ENCODE measurements at places on chromosomes 13 and 19.

GRCh38 chr13:30861836-30862467 is 44.1 kb upstream of the MEDAG start:
- no peak for DNase-seq

DNA sequence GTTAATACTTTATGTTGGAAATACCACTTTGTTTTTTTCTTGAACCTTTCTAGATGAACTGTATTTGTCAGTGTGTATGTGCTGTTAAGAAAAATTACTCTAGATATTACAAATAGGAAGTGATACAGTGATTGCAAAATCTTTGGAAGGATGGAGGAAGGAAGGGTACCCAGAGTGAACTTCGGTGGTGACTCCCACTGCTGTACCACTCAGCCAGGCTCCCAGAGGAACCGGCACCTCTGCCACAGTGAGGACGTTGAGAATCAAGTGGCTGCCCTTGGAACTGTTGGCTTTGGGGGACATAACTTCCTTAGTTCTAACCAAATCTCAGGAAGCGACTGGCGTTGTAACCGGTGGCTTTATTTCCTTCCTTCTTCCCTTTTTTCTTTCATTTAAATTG is 184.7 kb downstream of the PCCA start:
- no peak for DNase-seq

GRCh38 chr13:50378509-50379044 is 363.3 kb downstream of the KCNRG start:
- no peak for DNase-seq

DNA sequence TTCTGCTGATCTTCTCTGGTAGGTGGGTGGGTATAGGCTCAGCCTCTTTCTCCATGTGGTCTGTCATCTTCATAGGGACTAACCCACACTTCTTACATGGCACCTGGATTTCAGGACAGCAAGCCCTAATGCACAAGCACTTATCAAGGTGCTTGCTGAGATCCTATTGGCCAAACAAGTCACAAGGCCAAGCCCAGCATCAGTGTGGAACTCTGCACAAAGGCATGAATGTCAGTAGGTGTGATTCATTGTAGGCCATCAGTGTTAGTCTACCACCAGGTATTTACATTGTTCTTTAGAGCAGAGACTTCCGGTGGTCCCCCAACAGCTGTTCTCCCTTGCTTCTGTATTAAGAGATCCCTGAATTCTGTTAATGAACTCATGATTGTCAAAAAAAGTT is 8.3 kb upstream of the RB1 start:
- DNase-seq: no peak

GRCh38 chr19:7661744-7662538 is 6.9 kb upstream of the RETN start:
- no peak for DNase-seq

GRCh38 chr13:99983499-99984401 is 2.2 kb downstream of the ZIC2 start:
- DNase-seq: no peak

DNA sequence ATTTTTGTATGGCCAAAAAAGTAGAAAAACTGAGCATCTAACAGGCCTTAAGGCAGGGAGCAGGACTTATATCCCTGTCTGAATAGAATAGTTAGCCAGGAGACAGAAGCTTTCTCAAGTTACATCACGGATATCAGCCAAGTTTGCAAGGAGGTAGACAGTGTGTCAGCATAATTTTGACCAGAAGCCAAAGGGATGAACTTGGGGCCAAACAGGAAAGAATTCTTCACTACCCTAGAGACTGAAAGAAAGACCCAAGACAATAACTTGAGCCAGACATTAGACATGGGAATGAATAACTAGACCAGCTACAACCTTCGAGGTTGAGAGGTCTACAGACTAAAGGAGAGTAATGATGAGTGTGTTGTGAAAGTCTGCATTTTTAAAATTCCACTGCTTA is 48.1 kb upstream of the PCDH9 start:
- DNase-seq: peak; percentile 93

DNA sequence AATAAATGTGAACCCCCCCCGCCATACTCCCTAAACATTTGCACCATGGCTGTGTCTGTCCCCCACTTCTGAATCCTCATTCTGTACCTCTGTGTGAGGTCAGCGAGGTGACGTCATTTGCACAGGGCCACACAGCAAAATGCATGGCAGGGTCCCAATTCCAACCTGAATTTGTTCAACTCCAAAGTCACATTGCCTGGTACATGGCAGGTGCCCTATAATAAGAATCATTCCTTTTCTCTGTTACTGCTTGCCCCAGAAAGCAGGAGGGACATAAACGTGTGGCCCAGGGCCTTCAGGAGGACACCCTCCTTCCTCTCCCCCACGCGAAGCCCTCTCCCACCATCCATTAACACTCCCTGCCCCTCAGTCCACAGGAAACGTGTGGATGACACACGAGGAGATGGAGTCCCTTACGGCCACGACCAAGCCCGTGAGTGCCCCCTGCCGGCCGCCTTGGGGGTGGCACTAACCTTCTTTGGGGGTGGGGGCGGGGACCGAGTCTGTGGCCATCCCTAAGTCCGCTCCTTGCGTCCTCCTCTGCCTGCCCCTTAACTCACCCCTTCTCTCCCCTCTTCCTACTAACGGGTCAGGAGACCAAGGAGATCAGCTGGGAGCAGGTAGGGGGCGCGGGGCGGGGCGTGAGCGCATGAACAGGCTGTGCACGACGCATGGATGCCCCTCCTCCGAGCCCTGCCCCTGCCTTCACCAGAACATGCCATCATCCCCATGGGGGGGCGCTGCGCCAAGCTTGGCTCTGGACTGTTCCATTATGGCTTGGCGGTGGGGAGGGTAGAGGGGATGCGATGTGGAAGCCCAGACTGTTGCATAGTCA is 9.4 kb downstream of the HRC start:
- peak; percentile 82 for DNase-seq

GRCh38 chr13:26601669-26602068 is 44.2 kb downstream of the WASF3 start:
- peak; percentile 82 for DNase-seq

DNA sequence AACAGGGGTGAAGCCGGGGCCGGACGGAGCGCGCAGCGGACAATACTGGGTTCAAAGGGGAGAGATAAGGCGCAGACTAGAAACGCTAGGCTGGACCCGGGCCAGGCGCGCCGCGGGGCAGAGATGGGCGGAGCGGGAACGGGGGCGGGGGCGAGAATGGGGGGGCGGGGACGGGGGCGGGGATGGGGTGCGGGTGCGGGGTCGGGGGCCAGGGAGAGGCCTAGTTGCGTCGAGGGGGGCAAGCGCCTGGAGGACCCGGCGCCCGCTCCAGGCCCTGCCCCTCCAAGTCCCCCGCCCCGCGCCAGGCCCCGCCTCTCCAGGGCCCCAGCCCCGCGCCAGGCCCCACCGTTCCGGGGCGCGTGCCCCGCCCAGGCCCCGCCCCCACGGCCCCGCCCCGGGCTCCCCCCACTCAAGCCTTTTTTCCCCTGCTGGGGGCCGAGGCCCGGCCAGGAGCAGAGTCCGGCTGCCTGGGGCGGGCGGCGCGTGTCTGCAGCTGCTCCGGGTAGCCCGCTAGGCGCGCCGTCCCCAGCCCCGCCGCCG is at the start of gene CERS4:
Gene CERS4, plus strand, starts transcription at position 449 of the 540 bp plus-strand sequence. CDS start 41,707 bp downstream, outside the sequence.
- peak; percentile 50 for DNase-seq

DNA sequence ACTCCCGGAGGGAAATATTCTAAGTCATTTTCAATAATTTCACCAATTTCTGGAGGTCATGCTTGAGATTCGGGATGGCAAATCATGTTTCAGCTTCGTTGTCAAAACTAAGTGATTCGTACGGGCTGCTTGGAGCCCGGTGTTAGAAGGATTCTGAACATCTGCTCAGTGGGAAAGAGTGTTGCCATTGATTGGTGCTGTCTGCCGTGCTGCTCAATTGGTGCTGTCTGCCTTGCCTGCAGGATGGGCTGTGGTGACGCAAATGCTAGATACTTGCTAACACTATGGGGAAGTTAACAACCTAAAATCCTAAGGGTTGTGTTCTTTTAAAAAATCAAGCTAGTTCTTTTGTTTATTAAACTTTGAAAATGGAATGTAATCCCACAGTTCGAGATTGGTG is 17.3 kb upstream of the CACNG8 start:
- no peak for DNase-seq

DNA sequence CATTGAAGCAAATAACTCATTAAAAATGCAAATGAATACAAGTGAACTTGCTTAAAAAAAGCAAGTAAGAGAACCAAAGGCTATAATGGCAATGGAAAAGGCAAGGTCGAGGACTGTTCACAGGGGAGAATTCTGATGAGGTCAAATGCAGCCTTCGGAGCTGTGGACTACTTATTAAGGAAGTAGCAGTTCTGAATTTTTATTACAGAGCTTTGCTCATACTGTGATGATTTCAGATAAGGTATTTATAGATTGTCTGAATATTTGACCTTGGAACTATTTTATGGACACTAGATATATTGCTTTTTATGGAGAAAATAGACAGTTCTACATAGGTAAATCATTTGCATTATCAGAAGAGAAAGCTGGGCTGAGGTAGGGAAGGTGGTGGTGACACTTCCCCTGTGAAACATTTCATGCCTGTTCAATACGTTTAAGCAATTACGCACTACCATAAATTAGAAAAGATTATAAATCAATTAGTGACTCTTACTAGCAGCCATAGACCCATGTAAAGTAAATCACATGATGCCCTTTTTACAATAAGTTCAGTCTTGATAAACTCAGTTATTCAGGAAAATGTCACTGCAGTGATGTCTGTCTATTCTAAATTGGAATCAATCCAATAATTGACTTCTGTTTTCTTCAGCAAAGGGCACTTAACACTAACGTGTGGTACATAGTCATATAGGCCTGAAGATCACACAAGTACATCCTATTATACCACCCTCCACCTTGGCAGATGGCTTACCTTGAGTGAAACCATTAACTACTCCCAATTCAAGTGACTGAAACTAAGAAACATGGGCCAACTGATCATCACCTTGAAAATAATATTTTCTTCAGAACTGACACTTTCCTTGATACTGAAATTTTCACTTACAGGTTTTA is 260.0 kb downstream of the KLF12 start:
- no peak for DNase-seq

- no peak for DNase-seq
Measured at GRCh38 chr19:2636141-2636896, 66.2 kb downstream of the GNG7 start.

DNA sequence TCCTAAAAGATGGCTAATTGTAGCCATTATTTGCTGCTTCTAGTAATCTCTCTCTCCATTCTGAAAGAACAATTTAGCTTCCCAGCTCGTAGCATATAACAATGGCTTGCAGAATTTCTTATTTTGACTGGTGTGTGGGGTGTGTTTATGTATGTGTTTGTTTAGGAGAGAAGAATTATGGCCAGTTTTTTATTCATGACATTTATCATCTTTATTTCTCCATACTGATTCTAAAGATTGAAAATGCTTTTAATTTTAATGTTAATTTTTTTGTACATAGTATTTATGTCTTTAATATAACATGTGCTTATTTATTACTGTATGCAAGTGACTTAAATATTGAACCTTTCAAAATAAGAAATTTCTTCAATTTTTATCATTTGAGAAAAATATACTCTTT is 115.8 kb upstream of the TMTC4 start:
- no peak for DNase-seq

DNA sequence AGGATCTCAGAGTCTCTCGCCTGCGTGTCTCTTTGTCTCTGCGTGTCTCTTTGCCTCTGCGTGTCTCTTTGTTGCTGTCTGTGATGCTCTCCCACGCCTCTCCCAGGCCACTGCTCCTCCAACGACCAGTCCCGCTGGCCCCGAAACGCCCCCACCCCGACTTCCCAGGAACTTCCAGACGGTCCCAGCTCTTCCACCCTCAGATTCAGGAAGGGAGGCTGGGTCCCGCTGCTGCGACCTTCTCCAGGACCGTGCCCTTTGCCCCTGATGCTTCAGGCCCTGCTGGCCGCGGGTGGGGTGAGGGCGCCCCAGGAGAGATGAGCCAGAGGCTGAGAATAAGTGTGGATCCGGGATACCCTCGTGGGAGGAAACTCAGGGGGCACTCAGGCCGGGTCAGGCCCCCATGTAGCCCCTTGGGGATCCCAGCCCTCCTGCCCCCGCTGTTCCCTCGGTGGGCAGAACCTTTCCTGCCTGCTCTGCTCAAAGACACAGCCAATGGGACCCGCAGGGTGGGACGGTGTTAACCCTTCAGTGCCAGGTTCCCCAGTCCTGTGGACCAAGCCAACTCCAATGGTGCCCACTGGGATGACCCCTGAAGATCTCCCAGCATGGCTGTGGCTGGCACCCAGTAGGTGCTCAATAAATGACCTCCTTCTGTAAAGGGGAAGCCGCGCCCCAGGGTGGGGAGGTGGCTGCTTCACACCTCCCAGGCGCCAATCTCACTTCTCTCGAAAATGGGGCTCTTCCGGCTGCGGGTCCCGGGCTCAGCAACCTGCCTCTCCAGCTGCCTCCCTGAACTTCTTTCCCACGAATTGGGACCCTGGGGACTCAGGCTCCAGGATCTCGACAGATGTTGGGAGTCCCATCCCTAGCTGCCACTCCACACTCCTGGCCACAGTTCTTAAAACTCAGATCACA is 1.5 kb upstream of the S1PR5 start:
- DNase-seq: no peak

DNA sequence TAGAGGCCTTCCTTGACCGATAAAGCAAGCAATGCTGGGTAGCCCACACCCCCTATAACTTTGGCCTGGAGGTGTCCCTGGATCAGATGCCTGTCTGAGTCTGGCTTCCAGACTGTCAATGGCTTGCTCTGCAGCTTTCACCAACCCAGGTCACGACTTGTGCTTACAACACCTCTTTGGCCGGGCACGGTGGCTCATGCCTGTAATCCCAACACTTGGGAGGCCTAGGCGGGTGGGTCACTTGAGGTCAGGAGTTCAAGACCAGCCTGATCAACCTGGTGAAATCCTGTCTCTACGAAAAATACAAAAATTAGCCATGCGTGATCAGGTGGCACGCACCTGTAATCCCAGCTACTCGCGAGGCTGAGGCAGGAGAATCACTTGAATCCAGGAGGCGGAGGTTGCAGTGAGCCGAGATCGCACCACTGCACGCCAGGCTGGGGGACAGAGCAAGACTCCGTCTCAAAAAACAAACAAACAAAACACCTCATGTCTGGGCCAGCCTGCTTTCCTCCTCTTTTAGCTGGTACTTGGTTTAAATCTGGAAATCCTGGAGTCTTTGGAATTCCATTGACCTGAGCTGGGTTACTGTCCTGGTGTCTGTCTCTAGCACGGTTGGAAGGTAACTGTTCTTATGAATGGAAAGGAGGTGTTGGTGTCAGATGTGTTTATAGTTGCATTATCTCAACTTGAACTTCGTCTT is 10.3 kb upstream of the GARRE1 start:
- DNase-seq: no peak

GRCh38 chr19:4267101-4267900 is 11.8 kb upstream of the SHD start:
- peak; percentile 45 for DNase-seq

DNA sequence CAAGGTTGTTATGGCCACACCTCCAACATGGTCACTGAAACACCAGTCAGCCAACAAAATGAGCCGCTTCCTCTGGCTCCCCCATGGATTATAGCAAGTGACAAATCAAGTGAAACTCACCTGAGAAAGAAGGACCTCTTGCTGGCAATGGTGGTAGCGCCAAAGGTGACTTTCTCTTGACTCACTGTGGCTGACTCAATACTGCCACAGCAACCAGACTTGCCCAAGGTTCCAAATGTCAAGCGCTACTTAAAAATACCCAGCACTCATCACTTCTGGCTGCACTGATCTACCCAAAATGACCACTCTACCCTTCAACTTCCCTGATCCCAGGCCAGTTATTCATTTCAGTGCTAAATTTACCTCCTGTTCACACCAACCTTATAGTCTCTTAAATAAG is 495.5 kb downstream of the FOXO1 start:
- DNase-seq: no peak

All from fibroblast of skin of right biceps (primary cell).